ENCODE measurements at places on chromosomes 2 and 18.

DNA sequence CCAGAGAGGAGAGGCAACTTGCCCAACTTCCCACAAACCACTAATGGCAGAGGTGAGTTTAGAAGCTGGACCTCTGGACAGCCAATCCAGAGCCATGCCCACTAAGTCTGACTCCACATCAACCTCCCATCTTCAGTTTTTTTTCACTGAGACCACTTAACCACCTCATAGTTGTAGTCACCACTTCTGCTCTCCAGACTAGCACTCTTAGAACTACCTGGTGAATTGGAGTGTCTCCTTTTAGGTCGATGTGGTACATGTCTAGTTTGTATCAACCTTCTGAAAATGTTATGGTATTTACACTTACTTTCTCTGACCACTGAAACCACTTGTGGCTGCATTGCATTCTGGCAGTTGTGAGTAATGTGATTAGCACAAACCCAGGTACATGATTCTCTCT lies 743.6 kb upstream of the FANCL start:
- DNase-seq, result no peak

GRCh38 chr2:164943289-164943688 lies 12.0 kb downstream of the SLC38A11 start:
- no peak for DNase-seq

DNA sequence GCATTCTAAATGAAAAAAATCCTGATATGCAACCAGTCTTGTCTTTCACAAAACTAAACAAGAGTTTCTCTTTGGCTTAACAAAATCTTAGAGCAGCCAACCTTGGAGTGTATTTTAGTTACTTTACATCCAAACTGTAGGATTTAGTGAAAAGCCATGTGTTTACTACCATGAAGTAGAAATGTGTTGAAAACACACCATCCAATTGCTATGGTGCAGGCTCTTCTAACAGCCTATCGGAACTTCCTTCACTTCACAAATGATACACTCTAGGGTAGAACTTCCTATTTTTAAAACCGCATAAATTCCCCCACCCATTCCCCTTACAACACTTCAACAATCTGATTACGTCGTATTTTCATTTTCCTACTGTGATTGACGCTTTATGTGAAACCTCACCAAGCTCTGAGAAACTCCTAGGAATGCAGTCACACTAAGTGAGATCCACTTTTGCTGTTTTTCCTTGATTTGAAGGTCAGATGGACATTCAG lies 74.4 kb upstream of the MAP4K4 start:
- no peak for DNase-seq

DNA sequence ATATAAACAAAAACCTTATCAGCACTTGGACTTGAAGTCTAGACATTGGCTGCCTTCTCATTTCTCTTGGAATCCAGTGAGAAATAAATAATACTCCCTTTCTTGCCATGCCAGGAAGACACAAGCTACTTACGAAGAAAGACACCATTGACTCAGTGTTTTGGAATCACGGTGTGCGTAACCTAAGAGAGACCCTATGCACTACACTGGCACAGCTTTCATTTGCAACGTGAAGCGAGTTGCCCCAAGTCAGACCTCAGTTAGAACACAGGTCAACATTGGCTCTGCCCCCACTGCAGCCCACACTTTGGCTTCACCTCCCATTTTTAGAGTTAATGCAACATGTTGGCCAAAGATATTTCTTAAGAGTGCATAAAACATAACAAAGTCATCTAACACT lies 54.2 kb downstream of the PIEZO2 start:
- no peak for DNase-seq

DNA sequence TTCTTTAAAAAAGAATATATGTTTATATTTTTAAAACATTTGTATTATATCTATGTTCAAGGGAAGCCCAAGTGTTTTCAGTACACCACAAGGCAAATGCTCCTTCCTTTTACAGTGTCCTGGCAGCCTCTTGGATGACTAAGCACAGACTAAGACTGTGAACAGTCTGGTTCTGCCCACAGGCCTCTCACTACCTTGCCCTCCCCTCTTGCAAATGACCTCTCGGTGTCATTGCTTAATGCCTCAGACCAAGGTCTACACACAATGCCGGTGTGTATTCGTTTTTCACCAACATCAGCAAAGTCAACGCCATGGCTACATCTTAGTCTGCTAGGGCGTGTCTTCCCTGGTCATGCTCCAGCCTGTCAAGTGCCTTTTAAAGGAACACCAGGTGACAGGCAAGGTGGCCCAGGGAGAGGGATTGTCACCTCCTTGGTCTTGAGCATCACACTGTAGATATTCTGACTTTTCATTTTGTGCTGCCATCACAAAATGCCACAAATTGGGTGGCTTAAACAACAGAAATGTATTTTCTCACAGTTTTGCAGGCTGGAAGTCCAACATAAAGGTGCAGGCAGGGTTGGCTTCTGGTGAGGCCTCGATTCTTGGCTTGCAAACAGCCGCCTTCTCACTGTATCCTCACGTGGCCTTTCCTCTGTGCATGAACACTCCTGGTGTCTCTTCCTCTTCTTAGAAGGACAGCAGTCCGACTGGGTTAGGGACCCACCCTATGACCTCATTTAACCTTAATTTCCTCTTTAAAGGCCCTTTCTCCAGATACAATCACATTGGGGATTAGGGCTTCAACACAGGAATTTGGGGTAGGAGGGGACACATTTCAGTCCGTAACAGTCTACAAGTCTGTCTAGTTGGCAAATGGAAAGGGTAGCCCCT lies 266.5 kb downstream of the KLHL29 start:
- no peak for DNase-seq

- DNase-seq, result no peak
Observed at GRCh38 chr2:235917506-235917905, 250.7 kb downstream of the GBX2 start.

- DNase-seq, result no peak
Observed at GRCh38 chr2:186636800-186637496, 47.1 kb downstream of the ITGAV start.

GRCh38 chr2:70494293-70494886 lies 59.2 kb downstream of the TGFA start:
- DNase-seq, result no peak

GRCh38 chr18:35842536-35842935 lies 129.9 kb upstream of the RMP24 start:
- no peak for DNase-seq

- no peak for DNase-seq
Observed at GRCh38 chr2:48134704-48135103, 228.4 kb upstream of the FBXO11 start.

DNA sequence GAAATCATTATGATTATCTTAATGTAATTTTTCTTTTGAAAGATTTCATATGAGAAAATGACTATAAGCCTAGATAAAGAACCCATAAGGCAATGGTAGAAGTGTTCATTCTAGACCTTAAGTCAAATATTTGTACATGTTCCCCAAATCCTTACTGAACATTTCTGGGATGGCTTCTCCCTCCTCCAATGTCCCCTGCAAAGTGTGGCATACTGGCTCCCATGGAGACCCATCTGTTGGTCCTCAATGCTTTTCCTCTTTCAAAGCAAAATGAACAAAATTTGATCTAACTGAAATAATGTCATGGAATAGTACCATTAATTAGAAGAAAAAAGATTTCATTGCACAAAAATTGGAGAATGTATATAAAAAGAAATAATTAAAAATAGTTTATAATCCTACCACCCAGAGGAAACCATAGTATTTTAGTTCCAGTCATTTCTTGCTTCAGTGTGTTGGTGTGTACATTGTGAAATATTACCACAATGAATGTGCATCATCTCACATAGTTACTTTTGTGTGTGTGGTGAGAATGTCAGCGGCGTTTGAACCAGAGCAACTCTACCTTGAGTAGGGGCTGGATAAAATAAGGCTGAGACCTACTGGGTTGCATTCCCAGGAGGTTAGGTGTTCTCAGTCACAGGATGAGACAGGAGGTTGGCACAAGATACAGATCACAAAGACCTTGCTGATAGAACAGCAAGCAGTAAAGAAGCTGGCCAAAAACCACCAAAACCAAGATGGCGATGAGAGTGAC lies 181.3 kb downstream of the UXS1 start:
- no peak for DNase-seq

- DNase-seq, result no peak
Observed at GRCh38 chr2:189662669-189663226, 1.5 kb downstream of the ASNSD1 start.

DNA sequence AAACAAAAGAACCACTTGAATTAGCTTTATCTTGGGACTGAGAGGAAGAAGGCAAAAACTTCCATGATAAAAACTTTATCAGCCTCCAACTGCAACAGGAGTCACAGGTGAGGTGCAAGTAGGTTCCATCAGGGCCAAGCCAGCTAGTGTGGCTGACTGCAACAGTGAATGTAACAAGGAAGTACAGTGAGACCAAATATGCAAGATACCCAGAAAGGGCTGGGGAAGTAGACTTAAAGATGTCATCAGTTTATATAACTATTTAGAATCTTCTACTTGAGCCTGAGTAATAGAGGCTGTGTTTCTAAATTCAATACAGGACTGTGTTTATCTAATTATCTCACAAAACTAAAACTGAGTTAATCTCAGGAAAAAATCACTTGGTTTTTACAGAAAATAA lies 14.8 kb downstream of the PLEKHM3 start:
- DNase-seq, result no peak

GRCh38 chr2:211457325-211457724 lies 900.9 kb downstream of the CPS1 start:
- DNase-seq, result no peak

DNA sequence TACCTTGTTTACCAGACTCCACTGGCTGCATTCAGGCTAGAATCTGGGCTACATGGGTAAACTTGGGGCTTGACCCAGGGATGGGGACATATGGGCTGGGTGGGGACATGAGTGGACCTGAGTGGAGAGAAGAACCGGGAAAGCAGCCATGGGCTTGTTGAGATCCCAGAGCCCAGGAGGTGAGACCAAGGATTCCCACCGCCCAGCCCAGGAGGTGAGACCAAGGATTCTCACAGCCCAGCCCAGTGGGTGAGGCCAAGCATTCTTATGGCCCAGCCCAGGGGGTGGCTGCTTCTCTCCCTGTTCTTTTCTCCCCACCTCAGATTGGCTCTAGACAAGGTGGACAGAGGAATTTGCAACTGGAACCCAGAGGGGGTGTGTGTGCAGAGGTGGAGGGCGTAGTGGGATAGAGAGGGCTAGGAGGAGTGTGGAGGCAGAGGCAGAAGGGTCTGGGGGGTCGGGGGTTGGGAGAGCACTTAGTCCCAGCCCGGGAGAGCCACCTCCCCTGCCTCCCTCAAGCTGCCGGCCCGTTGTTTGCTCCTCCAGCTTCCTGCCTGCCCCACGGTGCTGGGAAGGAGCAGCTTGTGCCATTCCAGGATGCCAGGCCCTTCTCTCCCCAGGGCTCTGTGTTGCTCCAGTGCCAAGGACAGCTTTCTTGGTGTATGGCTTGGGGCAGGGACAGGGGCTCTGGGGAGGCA lies 25.6 kb downstream of the GLI2 start:
- no peak for DNase-seq

DNA sequence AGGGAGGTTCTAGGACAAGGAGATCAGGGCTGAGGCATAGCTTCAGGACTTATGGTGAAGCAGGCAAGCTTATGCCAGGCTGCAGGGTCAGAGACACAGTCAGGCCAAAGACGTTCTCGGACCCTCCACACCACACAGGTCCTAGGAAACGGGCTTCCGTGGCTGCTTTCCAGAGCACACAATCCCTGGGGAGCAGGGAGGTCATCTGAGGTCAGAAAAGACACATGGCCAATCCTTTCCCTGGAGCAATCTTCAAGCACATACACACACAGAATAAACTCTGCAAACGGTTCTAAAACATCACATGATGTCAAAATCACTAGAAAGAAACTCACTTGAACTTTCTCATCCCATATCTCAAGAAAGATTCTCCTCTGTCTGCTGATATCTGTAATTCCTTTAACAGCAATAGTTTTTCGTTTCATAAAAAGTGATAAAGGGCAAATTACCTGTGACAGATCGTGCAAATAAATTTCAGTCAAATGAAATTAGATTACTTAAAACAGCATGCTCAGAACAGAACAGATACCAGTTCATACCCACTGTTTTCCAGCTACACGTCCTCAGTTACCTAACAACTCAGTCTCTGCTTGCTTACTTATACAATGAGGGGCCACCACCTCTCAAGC lies 63.9 kb downstream of the MBOAT2 start:
- no peak for DNase-seq

- DNase-seq, result no peak
Observed at GRCh38 chr2:134133622-134134312, 120.1 kb upstream of the MGAT5 start.

GRCh38 chr2:48419884-48420511 lies 110.0 kb upstream of the STON1 start:
- DNase-seq, result no peak

DNA sequence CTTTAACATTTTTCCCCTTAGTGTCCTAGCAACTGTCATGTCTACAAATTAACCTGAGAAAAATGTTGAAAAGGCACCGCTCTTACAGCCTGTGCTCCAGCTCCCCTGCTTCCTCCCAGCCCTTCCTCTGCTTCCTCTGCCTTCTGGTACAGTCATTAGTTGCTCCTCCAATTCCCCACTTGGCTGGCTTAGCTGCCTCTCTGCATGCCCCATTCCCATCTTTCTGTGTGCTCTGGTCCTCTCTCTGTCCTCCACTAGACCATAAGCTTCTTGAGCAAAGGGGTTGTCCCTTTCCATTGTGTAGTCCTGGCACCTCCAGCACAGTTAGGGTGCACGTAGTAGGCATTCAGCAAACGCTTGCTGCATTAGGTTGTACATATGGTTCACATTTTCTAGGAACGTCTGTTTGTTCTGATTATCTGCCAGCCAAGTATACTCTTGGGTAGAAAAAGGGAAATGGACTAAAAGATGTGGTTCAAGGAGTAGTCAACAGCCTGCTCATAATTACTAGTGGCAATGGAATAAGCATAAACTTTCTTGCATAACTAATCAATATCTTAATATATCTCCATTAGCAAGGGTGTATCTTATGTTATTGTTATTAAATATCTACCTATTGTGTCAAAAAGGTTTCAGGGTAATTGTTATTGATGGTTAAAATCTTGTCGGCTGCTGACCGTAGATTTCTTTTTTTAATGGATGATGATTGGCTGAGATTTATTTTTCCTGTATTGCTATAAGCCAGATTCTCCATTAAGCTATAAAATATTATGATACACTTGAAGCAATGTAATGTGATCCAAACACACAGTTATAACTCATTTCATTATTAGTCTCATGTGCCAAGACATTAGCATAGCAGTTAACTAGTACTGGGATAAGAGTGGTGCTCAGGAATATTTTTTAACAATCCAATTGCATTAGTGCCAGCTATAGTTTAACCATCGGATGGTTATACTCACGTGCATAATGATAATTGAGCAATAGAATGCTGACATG lies 340.1 kb downstream of the SLC4A3 start:
- no peak for DNase-seq

- no peak for DNase-seq
Observed at GRCh38 chr2:190927301-190927700, 46.7 kb downstream of the GLS start.

DNA sequence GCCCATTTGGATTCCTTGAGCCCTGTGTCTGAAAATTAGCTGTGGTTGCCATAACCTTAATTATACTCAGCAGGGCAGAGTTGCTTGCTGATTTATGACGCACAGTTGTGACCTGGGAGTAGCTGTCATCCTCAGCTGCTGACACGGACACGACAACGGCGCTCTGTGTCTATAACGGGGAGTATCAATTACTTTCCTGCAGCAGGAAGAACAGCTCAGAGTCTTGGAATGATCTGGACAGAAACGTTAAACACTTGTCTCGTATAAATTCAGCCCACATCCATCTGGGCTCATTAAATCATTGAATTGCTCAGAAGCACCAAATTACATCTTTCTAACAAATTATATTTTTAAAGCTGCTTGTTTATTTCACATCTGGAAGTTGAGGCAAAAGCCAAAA lies 116.3 kb downstream of the SEPTIN10 start:
- no peak for DNase-seq
